ENCODE measurements at places on chromosomes 6 and 20.

- DNase-seq, result no peak
Observed at GRCh38 chr6:42292004-42292740, 74.5 kb upstream of the MRPS10 start.

DNA sequence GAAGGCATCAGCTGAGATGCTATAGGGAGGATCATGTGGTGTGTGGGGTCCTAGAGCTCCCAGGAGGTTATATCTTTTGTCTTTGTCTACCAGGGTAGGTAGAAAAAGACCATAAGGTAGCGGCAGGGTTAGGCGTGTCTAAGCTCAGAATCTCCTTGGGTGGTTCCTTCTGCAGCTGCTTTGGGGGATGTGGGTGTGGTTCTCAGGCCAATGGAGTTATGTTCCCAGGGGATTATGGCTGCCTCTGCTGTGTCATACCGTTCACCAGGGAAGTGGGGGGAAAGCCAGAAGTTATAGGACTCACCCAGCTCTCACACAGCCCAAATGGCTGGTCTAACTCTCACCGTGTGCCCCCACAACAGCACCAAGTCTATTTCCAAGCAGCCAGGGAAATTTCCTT, 107.4 kb upstream of the ADGRB3 start:
- no peak for DNase-seq

DNA sequence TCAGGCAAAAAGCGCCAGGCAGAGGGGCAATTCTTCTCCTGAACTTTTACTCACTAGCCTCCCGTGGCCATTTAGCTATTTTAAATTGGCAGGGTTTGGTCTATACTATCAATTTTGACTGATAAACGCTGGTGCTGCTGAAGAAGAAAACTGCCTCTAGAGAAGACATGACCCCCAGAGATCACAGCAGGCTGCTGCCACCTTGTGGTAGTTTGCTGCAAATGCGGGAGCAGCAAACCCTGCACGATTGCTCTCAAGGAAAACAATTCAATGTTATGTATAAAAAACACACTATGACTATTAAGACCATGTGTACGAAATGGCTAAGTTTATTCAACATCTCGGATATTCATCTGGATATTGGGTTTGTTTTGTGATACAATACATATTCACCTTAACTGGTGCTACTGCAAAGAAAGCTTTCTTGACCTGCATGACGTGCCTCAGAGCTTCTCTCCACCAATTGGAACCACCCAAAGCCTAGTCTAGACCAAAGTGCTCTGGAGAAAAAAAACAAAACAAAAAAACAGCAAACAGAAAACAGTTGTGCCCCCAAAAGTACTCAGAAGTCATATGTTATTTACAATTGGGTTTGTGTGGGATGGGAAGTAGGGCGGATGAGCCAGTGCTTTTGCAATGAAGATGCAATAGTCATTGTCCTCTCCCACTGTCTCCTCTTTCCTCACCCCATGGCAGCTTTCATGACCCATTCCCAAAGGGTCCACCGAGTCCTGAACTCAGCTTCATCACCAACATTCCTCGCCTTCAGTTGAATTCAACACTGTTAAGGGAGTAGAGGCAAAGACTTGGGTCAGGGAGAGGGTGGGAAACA, 19.6 kb upstream of the IL17F start:
- DNase-seq, result peak; percentile 22

GRCh38 chr20:61986762-61987321, 78.8 kb downstream of the TAF4 start:
- DNase-seq, result no peak

DNA sequence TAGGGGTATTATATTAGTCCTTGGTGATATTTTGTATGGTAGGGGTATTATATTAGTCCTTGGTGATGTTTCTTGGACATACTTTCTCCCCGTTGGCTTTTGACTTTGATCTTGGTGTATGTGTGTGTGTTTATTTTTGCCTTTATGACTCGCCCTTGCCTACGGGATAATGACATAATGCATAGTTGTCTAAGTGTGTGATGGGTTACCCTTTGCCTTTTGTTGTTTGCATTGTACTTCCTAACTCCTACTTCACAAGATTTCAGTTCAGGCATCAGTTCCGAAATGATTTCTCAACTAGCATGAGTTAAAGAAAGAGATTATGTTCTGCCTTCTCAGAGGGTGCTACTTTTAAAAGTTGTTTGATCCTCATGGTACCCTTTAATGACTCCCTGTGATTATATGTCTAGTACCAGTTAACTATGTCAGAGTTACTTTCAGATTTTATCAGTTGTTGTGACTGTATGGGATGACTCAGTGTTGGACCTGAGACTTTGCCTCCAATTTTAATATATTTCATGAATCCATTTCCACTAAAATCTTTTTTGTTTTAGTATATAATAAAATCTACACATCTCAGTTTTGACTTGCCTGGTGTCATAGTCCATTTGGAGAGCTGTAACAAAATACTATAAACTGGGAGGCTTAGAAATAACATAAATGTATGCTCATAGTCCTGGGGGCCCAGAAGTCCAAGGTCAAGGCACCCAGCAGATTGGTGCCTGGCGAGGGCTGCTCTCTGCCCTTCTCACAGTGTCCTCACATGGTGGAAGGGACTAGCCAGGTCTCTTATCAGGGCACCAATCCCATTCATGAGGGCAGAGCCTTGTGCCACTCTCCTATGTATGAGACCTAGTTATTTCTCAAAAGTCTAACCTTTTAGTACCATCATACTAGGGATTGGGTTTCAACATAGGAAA, 34.1 kb downstream of the CDYL start:
- no peak for DNase-seq

- no peak for DNase-seq
Observed at GRCh38 chr6:165751486-165751885, 88.4 kb upstream of the PDE10A start.

DNA sequence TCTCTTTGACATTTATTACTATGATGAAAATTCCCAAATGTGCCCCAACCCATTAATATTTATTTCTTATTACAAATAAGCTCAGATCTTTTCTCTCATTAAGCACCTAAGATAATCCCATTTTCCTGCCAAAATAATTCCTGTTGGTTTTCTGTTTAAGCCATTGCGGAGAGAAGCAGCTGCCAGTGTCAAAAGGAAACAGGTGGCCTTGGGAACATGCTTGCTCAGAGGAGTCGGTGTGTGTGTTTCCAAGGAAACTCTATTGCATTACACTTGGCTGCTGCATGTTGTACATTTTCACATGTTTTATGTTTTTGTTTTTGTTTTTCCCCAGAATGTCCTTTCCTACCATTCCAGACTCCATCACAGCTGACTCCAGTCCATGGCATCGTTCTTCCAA, 56.4 kb downstream of the CD24 start:
- DNase-seq, result peak; percentile 59

DNA sequence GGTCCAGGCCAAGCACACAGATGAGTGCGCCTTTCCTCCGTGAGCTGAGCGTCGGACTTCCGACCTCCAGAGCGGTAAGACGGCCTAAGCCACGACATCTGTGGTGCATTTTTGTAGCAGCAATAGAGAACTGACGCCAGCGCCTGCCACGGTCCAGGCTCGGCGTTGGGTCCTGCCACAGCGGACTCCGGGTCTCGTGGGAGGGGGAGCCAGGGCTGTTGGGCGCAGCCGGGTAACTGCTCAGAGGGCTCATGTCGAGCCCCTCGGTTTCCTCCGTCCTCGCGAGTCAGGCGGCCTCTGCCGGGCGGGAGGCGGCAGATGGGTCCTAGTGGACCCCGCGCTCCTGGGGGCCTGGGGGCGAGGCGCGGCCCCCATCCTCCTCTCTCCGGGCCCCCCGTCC, 216.1 kb downstream of the QKI start:
- DNase-seq, result no peak

GRCh38 chr6:87653074-87653962, 48.7 kb downstream of the AKIRIN2 start:
- no peak for DNase-seq

DNA sequence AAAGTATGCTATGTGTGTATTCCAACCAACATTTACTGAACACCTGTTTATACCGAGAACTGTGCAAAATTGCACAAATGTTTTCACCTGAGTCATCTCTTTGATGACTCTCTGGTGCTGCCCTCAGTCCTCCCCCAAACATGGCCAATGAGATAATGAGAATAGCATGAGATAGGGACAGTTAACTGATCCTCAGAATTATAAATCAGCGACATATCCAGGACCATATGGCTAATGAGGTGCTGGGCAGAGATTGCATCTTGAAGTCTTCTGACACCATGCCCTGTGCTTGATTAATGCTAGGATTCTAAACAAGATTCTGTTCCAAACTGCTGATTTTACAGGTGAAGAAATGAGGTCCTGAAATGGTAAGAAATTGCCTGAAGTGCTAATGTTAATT, 13.0 kb downstream of the CLVS2 start:
- no peak for DNase-seq

- DNase-seq, result no peak
Observed at GRCh38 chr20:45924391-45925261, 9.9 kb upstream of the PCIF1 start.

DNA sequence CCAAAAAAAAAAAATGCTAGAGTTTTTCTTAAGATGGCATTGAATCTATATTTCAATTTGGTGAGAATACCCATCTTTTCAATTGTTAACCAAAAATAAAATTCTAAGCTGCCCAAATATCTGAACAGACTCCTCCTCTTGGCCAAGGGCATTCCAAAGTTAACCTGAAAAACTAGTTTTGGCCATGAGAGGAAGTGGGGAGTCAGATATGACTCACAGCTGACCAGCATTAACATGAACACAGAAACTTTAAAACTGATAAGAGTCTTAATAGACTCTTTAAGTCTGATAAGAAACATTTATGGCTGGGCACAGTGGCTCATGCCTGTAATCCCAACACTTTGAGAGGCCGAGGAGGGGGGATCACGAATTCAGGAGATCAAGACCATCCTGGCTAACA, 171.3 kb downstream of the FAXC start:
- DNase-seq, result no peak

DNA sequence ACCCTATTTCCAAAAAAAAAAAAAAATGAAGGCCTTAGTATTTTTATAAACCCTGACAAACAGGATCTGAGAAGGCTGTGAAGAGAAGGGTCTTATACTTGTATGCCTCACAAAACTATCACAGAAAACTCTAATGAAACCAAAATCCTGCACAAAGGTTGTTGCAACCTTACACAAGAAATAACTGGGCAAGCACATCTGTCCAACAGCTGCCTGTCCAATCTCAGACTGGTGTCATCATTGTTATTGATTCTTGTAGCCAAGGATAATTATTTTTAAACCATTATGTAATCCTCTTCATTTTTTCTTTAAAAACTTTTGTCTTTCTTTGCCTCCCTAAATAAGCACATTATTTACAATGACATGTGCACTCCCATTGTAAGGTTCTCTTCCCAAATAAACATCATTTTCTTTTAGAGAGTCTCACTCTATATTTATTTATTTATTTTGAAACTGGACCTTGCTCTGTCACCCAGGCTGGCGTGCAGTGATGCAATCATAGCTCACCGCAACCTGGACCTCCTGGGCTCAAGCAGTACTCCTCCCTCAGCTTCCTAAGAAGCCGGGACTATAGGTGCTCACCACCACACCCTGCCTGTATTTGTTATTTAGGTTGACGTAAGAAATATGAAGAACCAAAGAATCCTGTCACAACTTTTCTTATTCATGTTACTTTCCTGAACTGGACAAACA, 697.1 kb downstream of the DOK5 start:
- no peak for DNase-seq

GRCh38 chr6:31356946-31357466, at the start of gene HLA-B:
Gene HLA-B (minus strand): TSS chr6:31357179. CDS start chr6:31357158, 21 bp downstream.
- peak; percentile 13 for DNase-seq

- no peak for DNase-seq
Observed at GRCh38 chr6:140636908-140637402, 1262.5 kb upstream of the CITED2 start.

- DNase-seq, result no peak
Observed at GRCh38 chr20:62691487-62691886, 17.1 kb upstream of the NTSR1 start.

DNA sequence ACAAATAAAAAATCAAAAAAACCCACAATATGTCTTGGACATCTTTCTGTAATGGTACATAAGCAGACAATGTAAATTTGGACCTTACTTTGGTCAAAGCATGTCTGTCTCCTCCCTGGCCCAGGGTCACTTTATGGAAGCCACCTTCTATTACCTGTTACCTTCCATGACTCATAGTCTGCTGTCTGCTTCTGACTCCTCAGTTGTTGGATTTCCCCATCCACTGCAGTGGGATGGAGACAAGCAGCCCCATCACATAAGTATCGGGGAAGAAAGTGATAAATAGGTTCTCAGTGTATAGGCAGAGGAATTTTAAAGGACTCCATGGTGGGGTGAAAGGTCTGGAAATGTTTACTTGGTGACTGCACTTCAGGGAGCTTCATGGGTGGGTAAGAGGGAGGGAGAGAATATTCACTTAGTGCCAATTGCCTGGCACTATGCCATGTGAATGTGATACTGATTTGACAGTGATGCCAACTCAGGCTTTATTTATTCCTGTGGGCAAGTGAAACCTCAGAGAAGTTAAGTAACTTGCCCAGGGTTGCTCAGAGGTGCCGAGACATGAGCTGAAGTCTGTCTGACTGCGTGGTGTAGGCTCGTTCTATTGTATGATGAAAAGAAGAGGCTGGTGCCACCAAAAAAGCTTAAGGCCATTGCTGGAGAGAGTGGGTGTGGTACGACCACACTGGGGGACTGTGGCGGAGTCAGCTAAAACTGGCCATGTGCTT, 175.6 kb upstream of the RNF24 start:
- no peak for DNase-seq

DNA sequence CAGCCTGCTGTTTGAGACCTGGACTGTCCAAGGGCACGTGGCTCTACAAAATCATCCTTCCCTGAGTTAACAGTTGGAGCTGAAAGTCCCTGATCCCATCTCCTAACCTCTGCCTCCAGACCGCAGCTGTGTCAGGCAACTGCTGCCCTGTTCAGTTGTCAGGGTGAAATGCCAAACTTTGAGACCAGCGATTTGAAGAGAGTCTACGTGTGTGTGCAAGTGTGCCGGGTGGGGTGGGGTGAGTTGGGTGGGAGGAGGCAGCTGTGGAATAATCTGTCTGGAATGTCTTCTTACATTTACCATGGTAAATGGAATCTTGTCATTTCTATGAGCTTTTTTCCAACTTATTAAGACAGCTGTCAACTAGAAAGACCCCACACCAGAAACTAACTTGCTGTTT, 81.0 kb upstream of the FAM8A1 start:
- no peak for DNase-seq

GRCh38 chr6:42030585-42031506, 19.5 kb upstream of the TAF8 start:
- no peak for DNase-seq

DNA sequence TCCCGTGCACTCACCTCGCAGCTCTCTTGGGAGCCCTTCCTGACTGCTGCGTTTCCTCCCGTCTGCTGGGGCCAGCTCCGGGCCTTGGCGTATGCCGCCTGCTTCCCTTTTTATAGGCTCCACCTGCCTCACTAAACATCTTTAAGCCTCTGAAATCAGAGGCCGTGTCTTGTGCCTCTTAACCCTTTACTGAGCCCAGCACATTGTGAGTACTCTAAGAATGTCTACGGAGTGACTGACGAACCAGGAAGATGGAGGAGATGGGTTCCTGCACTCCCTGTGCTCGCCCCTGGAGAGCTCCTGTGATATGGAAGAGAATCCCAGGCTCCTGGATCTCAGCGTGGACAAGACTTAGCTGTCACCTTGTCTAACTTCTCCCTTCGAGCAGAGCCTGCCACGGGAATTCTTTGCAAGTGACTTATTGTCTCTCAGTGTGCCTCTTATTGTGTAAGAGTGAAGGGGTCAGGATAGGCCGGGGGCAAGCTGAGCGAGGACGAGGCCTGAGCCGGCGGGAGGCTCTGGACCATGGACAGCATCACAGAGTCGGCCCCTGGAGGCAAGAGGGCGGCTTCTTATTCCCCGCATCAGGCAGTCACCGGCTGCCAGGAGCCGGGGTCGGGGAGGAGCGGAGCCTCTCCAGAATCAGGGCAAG, 70.9 kb upstream of the CCDC167 start:
- DNase-seq, result no peak

- DNase-seq, result no peak
Observed at GRCh38 chr20:4082406-4083097, 67.2 kb upstream of the RNF24 start.
